ENCODE measurements at places on chromosomes 6 and 20.
A peak's percentile ranks its signal among the peaks of the same experiment; 100 is the strongest.

DNA sequence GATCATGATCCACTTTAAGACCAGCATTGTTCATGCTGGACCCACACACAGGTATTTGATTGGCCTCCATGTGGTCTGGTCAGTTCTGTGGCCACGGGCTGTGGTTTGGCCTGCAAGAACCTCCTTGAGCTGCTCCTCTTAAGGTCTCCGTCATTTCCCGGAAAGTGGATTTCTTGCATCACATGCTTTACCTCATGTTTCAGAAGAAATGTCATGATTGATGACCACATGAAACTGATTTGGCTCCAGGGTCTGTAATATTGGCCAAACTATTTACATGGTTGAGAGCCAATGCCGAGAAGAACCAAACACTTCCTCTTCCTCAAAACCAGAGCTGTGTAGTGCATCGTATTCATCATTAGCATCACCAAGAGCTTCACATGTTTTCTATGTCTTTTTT, 13.2 kb upstream of the RSPH3 start:
- DNase-seq: no peak

- DNase-seq: no peak
Measured at GRCh38 chr6:97626671-97627441, 343.8 kb upstream of the MMS22L start.

- no peak for DNase-seq
Measured at GRCh38 chr6:112310439-112311125, 36.5 kb upstream of the RFPL4B start.

- DNase-seq: no peak
Measured at GRCh38 chr6:166687070-166687878, 60.2 kb upstream of the RPS6KA2 start.

- DNase-seq: no peak
Measured at GRCh38 chr6:150876598-150876997, 11.1 kb downstream of the MTHFD1L start.

- no peak for DNase-seq
Measured at GRCh38 chr20:48457193-48458002, 370.4 kb downstream of the PREX1 start.

GRCh38 chr6:137236581-137237355, 17.6 kb upstream of the IFNGR1 start:
- DNase-seq: no peak

- no peak for DNase-seq
Measured at GRCh38 chr20:1707588-1708449, 50.2 kb upstream of the SIRPG start.

DNA sequence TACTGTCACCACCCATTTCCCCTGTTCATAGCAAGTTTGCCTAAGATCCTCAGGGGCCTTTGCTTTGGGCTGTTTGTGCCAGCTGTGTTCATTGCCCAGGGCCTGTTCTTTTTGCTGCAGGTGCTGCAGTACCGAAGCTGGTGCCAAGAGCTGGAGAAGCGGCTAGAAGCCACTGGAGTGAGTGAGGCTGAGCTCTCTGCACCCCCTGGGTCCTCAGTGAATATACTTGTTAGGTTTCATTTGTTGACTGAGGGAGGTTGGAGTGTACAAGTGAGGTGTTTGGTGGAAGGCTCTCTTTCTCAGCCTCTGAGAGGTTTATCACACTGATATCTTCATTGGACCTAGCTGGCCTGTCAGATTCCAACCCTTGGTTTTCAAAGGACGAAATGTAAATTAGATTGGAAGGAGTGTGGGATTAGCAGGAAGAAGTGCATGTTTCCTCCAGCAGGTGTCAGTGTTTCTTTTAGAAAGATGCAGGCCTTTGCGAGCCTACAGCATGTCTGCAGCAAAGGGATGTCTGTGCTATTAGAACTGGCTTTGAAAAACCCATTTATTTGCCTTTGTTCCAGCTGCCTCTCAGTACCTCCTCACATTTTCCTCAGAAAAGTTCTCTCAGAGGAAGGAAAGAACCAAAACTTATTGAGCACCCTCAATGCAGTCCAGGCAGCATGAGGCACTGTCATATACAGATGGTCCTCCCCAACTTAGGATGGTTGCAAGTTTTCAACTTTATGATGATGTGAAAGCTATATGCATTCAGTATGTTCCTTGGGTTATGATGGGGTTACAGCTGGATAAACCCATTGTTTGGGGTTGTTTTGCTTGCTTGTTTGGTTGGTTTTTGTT, 8.3 kb downstream of the CEP250 start:
- DNase-seq: peak; percentile 49

- no peak for DNase-seq
Measured at GRCh38 chr6:21348504-21349195, 244.9 kb upstream of the SOX4 start.

- no peak for DNase-seq
Measured at GRCh38 chr6:142307963-142308748, 6.3 kb downstream of the ADGRG6 start.
